ENCODE measurements at places on chromosomes 6 and 20.

DNA sequence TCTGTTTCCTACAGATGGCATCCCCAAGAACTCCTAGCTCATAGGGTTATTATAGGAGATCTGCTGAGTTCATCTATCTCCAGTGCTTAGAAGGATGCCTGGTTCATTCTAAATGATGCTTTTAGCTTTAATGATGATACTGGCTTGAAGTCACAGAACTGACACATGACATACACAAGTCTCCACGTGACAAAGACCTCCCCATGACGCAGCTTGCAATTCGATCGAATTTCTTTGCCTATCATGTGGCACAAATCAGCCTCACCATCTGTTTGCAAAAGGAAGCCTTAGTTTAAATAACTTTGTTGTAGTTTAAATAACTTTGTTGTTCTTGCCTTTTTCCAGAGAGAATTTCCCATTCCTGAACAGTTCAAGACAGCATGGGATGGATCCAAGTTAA is 44.1 kb upstream of the FAM8A1 start:
- no peak for DNase-seq

DNA sequence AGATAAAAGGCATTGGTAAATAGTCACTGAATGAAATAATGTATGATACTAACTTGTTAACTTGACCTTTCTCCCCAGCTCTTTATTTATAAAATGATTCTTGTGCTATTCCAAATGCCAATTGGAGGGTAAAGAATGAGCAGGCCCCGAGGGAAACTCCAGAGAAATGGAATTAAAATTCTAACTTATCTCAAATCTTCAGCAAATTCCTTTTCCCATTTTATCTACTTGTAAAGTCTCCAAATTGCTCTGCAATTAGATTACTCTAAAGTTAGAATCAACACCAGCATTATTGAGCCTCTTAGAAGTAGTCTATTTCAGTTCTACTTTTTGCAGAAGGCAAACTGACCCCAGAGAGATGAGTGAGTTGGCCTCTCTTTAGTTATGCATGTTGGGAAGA is 165.9 kb upstream of the PREP start:
- DNase-seq = no peak

DNA sequence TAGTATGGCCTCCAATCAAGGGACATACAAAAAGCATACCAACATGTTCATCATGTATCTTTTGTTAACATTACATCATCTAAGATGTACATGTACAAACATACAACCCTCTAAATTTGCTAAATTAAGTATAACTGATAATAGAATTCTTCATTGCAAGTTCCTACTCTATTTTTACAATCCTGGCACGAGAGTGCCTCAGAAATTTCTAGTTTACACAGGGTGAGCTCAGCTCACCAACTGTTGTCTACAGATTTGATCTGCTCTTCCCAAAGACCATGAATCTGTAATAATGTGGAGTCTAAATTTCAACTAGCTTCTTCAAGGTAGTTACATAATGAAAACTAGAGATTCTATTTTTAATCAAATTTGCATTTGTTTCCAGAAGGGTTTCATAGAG is 179.7 kb downstream of the HIVEP2 start:
- DNase-seq = no peak

GRCh38 chr20:52965380-52965779 is 6.8 kb upstream of the TSHZ2 start:
- DNase-seq = no peak

DNA sequence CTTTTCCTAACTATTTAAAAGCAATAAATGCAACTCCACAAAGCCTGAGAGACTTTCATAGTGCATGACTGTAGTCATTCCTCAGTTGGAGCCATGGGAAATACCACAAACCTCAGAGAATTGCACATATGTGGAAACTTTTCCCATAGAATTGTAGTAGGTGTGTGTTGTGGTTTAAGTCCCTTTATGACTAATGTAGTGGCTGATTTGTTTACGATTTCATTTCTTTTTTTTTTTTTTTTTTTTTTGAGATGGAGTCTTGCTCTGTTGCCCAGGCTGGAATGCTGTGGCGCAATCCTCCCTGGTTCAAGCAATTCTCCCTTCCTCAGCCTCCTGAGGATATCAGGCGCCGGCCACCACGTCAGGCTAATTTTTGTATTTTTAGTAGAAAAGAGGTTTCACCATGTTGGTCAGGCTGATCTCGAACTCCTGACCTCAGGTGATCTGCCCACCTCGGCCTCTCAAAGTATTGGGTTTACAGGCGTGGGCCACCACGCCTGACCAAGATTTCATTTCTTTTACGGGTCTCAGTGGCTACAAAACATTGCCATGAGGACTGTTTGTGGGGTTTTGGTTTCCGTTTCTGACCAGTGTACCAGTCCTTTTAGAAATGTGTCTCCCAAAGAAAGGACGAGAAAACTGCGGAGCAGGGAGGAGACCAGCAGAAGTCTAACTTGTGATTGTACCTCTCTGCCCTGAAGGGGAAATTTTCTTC is 212.1 kb upstream of the MARCKS start:
- no peak for DNase-seq

DNA sequence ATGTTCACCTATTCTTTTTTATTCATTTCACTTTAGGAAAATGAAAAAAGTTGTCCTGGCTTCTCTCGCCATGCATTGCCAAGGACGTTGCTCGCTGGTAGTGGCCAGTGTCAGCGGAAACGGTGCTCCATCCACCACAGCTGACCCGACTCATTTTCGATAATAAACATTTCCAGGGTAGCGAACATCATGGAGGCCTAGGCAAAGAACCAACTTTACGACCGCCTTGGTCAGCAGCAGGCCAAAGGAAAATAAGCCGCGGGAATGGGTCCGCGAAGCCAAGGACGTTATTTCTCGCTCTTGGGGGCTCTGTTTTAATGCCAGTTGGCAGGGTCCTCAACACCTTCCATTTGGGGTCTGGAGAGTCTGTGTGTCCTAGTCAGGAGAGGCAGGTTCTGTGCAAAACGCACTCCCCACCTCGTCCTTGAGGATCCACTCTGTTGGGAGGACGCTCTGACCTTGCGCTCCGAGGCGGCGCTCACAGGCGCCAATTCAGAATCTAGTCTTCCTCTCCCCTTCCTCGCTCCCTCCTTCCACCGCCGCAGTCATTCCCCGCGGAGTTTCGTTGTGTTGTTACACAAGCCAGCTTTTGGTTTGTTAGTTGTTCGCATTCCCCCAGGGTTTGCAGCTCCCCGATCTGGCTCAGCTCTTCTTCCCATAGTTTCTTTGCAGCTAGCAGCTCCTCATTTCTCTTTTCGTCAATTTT is 4.1 kb upstream of the PAX1 start:
- no peak for DNase-seq

DNA sequence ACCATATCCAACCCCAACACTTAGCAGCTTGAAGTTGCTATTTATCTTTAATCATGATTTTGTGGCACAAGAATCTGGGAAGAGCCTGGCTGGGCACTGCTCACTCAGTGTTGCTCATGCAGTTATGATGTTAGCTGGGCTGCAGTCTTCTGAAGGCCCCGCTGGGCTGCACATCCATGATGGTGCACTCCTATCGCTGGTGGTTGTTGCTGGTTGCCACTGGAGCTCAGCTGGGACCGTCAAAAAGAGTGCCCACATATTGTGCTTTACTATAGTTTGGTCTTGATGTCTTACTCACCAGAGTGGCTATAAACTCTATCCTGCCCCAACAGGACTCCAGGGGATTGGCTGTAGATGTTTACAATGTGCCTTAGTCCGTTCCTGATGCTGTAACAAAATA is 137.8 kb downstream of the PCSK2 start:
- DNase-seq = no peak

- DNase-seq = no peak
Observed at GRCh38 chr6:104162036-104162669, 697.6 kb downstream of the HACE1 start.

DNA sequence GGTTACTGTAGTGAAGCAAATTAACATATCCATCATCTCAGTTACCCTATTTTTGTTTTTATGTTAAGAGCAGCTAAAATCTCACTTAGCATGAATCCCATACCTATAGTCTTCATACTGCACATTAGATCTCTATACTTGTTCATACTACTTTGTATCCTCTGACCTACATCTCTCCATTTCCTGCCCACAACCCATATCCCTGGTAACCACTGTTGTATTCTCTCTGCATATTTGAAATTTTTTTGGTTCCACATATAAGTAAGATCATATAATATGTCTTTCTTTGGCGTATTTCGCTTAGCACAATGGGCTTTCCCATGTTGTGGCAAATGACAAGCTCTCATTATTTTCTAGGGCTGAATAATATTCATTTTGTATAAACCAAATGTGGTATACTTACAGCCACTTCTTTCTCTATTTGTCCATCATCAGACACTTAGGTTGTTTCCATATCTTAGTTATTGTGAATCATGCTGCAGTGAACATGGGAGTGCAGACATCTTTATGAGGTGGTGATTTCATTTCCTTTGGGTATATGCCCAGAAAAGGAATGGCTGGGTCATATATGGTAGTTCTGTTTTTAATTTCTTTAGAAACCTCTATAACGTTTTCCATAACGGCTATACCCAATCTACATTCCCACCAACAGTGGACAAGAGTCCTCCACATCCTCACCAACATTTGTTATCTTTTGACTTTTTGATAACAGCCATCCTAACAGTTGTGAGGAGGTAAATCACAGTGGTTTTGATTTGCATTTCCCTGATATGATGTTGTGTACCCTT is 39.8 kb downstream of the BACH2 start:
- peak; percentile 45 for DNase-seq

DNA sequence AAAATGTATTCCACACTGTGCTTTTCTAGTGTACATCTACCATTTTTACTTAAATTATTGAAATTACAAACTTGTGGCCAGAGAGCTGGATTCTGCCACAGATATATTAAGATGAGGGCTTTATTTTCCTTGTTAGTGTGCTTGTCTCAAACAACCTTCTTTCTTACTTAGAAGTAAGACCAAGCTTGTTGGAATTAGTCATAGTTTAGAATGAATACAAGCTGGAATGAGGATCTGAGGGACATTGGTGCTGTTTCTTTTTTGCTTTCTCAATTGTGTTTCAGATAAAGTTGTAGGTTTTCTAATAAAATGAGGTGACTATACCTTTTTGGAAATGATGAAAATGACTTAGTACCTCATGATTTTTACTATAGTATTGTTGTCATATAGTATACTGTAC is 40.3 kb downstream of the UBR2 start:
- DNase-seq = no peak

DNA sequence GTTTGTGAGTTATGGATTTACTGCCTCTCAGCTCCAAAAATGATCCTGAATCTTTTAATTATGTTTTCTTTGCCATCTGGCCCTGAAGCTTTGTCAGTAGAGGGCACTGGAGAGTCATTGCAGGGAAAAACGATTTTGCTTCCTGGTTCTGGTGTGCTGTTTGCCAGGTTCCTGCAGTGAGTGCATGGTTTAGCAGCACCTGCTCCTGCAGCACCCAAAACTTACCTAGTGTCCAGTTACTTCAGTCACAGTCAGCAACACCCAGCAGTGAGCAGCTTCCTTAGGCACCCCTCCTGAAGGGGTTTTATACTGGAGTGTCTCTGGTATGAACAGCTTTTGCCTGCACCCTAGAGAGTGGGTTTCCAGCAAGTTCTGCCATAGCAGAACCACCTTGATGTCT is 6.0 kb upstream of the TRIM26 start:
- peak; percentile 71 for DNase-seq

DNA sequence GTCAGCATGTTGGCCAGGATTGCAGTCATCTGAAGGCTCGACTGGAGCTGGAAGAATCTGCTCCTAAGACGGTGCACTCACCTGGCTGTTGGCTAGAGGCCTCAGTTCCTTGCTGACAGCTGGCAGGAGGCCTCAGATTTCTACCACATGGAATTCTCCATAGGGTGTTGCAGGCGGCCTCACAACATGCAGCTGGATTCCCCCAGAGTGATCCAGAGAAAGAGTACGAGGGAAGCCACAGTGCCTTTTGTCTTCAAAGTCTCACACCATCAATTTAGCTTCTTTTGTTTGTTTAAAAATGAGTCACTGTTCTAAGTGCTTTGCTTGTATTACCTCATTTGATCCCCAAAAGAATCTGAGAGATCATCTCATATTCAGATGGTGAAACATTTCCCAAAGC is 65.5 kb upstream of the FYN start:
- no peak for DNase-seq

- DNase-seq = no peak
Observed at GRCh38 chr6:23642849-23643248, 483.2 kb upstream of the NRSN1 start.

GRCh38 chr20:41222703-41223102 is 85.4 kb downstream of the PLCG1 start:
- no peak for DNase-seq

- peak; percentile 69 for DNase-seq
Observed at GRCh38 chr6:34235307-34236130, 1.2 kb upstream of the HMGA1 start.

- no peak for DNase-seq
Observed at GRCh38 chr6:53611342-53611741, 54.2 kb downstream of the KLHL31 start.

DNA sequence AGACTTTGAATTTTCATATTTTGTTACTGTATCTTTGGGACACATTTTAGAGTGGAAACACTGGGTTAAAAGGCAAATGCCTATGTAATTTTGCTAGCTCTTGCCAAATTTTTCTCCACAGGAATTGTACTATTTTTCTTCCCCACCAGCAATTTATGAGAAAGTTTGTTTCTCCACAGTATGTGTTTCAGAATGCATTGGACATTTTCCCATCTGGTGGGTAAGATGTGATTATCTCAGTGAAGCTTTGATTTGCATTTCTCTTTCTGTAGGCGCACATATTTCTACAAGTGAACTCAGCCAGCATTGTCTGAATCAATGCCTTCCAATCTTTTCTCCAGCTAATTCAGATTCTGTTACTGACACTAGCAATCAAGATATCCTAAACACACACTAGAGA is 157.8 kb downstream of the RCAN2 start:
- no peak for DNase-seq

DNA sequence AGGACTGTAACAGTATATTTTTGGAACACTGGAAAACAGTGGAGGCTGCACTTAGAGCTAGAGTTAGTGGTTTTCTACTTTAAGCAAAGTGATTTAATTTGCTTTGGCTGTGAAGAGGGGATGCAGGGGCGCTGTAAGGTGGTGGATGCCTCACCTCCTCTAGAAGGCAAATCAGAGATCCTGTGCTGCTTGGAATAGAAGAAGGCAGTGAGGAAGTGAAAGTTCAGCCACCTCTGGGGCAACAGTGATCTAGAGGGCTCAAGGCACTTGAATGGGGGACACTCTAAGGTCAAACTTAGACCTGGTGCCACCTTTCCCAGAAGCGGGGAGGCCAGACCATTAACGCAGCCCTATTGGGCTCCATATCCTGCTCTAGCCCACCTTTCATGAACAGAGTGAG is 19.0 kb upstream of the SNRPB2 start:
- DNase-seq = no peak

GRCh38 chr20:46230801-46231282 is 77.5 kb downstream of the CDH22 start:
- DNase-seq = no peak

DNA sequence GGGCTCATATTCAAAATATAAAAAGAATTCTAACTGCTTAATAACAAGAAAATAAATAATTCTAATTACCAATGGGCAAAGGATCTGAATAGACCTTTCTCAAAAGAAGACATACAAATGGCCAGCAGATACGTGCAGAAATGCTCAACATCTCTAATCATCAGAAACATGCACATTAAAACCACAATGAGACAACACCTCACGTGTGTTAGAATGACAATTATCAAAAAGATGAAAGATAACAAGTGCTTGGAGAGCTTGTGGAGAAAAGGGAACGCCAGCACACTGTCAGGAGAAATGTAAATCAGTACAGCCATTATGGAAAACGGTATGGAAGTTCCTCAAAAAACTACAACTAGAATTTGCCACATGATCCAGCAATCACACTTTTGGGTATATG is 53.6 kb downstream of the MBOAT1 start:
- DNase-seq = no peak

GRCh38 chr6:18099511-18099910 is 23.0 kb downstream of the NHLRC1 start:
- no peak for DNase-seq

- DNase-seq = no peak
Observed at GRCh38 chr6:63476302-63476701, 96.0 kb upstream of the LOC128125822 start.
